ENCODE measurements at places on chromosomes 7 and 10.
A peak's percentile ranks its signal among the peaks of the same experiment; 100 is the strongest.

DNA sequence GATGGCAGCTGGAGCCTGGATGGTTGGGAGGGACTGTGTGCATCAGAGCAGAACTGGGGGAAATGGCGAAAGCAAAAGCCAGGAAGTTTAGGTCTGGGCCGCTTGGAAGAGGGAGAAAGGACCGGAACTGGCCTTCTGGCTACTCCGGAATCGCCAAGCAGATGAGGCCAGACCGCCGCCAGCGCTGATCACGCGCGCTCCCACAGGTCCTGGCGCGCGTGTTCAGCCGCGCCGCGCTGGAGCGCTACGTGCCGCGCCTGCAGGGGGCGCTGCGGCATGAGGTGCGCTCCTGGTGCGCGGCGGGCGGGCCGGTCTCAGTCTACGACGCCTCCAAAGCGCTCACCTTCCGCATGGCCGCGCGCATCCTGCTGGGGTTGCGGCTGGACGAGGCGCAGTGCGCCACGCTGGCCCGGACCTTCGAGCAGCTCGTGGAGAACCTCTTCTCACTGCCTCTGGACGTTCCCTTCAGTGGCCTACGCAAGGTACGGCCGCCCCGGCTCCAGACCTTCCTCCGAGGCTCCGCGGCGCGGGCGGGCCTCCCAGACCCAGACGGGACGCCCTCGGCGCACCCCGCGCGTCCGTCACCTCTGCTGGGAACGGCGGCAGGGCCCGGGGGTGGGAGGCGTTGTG, 2.0 kb downstream of the CYP26C1 start:
- DNase-seq, result peak; percentile 64

- no peak for DNase-seq
These were observed 117.5 kb downstream of the NSUN6 start for GRCh38 chr10:18533896-18534295.

- no peak for DNase-seq
These were observed 198.3 kb upstream of the KAT6B start for GRCh38 chr10:74628136-74628535.

- DNase-seq, result no peak
These were observed 1.0 kb upstream of the KNDC1 start for GRCh38 chr10:133158756-133159610.

DNA sequence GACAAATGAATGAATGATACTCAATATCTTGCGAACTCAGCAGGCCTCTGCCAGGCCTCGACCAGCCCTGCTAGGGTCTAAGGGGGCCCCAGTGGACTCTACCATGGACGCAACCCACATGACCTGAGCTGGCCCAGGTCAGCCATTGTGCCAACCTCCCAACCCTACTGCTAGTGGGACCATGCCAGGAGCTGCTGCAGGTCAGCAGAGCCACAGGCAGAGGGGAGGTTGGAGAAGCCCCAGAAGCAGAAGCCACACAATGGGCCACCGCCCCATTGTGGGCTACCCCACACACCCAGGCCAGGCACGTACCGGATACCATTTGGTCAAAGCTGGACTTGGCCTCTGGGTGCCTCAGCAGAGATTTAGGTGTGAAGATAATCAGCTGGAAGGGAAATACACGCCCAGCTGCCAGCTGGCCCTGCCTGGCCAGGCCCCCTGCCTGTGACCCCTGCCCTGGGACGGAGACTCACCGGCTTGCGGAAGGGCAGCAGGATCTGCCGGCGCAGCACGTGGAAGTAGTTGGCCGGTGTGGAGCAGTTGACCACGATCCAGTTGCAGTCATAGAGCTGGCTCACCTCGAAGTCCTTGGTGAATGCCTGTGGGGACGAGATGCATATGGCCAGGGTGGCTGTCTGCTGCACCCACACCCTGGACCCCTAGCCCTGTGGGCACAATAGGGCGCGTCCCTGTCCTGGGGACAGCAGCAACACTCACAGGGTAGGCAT, 24.5 kb downstream of the OGDHL start:
- no peak for DNase-seq

GRCh38 chr7:117871778-117872538, 1.3 kb downstream of the CTTNBP2 start:
- no peak for DNase-seq

Data from activated naive CD4-positive, alpha-beta T cell treated with anti-CD3 and anti-CD28 coated beads for 36 hours (primary cell).